ENCODE measurements at places on chromosomes 11 and 22. TPM values are rescaled to one million over a fixed set of nuclear protein-coding genes. Genes with fewer than 3 reads are reported as not detected.

PNPLA5 gene
- total RNA-seq: not detected

- H3K4me1 ChIP-seq: no peaks in the 10 kb centered on the region
- no peak overlapping the region for H3K4me3 ChIP-seq
- H3K27me3 ChIP-seq: peaks cover 5% of the 10 kb centered on the region
- no peaks in the 10 kb centered on the region for H3K36me3 ChIP-seq
- no peak for DNase-seq
Observed at GRCh38 chr11:6888830-6889229, 3.5 kb downstream of the OR2D2 start.

DNA sequence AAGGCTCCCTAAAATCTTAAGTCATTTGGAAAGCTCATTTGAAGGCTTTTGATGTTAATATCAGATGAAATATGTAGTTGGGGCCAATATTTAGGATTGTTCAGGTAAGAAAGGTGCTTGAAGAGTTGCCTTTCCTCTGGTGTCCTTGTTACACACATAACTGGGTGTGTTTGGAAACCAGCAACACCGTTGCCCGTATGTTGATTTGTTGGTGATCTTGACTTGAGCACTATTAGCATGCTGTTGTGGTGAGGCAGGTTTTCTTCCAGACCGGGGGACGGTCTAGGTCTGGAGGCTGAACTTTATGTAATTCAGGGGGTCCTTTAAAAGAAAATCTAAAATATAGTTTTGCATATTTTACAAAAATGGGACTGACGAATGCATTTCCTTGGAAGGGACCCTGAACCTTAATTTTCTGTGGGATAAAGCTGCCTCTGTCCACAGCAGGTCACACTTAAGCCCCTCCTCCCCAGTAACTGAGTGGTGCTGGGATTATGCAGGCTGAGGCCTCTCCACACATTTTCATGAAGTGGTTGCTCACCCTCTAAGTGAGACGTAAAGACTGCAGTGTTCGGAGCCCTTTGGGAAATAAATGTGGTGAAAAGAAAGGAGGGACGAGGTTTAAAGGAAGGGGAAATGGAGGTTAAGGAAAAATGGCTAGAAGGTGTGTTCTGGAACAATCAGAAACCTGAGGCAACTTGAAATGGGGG is 1.8 kb downstream of the YWHAH start:
- no peaks in the 10 kb centered on the region for H3K27me3 ChIP-seq
- no peak for DNase-seq
- H3K36me3 ChIP-seq: peaks cover 30% of the 10 kb centered on the region
- H3K27ac ChIP-seq: no peak overlapping the region
- H3K4me1 ChIP-seq: peaks cover 34% of the 10 kb centered on the region

- peak overlapping the region; percentile 72 for H3K4me3 ChIP-seq
- peaks cover 84% of the 10 kb centered on the region for H3K4me1 ChIP-seq
- H3K36me3 ChIP-seq: no peaks in the 10 kb centered on the region
- H3K27me3 ChIP-seq: no peaks in the 10 kb centered on the region
- H3K27ac ChIP-seq: peak overlapping the region; percentile 97
Observed at GRCh38 chr11:48001438-48002021, 21.2 kb downstream of the PTPRJ start.

Measured in activated CD4-positive, alpha-beta memory T cell treated with anti-CD3 and anti-CD28 coated beads for 36 hours (primary cell).